Frontal cortex (tissue), 4 donors: ENCODE measurements at places on chromosomes 16 and 17.
A peak's percentile ranks its signal among the peaks of the same experiment; 100 is the strongest.

DNA sequence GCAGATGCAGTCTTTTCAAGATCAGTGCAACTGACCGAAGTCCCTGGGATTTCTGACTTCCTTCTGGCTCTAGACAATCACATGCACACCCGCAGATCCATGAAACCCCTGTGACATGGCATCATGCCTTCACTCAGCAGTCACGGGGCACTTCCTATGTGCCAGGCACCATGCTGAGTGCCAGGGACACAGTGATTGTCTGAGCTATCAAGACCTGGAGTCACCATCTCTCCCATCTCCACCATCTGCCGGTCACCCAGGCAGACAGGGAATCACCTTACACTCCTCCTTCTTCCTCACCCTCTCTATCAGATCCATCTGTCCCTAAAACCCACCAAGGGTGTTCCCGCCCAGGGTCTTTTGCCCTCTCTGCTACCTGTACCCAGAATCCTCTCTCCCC lies 5.3 kb downstream of the BEAN1 start:
- DNase-seq = no peak

- DNase-seq = no peak
Observed at GRCh38 chr16:22816475-22816874, 2.5 kb downstream of the HS3ST2 start.

GRCh38 chr16:56048425-56049105 lies 142.7 kb upstream of the GNAO1 start:
- no peak for DNase-seq

GRCh38 chr16:68065716-68066305 lies 19.4 kb upstream of the NFATC3 start:
- DNase-seq = no peak

GRCh38 chr17:4940555-4941318 lies 669 bp downstream of the RNF167 start:
- DNase-seq = peak; percentile 90

GRCh38 chr17:37816950-37817349 lies 72.1 kb upstream of the HNF1B start:
- no peak for DNase-seq

GRCh38 chr16:66862023-66862520 lies 17.9 kb downstream of the CA7 start:
- DNase-seq = no peak

DNA sequence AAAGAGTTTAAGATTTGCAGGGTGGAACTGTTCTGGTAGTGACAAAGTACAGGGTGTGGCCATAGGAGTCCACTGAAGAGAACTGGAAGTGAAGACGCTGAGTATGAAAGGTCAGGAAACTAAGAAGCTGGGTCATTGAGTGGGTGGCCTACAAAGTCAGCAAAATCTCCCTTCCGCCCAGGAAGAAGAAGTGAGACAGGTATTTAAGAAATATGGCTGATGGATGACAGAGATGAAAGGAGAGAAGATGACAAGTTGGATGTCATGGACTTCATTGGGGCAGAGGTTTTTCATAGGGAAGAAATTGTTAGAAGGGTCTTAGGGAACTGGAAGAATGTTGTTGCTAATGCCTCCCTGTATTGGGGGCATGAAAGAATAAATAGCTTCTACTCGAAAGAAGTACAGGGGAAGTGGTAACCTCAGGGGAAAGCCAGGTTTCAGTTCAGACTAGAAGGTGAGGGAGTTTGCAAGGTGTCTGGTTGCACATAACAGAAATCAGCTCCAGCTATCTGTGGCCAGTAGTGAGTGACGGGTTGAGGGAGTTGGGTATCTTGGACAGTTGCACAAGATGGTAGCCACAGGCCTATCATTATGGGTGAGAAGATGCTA lies 33.6 kb upstream of the MED13 start:
- no peak for DNase-seq

DNA sequence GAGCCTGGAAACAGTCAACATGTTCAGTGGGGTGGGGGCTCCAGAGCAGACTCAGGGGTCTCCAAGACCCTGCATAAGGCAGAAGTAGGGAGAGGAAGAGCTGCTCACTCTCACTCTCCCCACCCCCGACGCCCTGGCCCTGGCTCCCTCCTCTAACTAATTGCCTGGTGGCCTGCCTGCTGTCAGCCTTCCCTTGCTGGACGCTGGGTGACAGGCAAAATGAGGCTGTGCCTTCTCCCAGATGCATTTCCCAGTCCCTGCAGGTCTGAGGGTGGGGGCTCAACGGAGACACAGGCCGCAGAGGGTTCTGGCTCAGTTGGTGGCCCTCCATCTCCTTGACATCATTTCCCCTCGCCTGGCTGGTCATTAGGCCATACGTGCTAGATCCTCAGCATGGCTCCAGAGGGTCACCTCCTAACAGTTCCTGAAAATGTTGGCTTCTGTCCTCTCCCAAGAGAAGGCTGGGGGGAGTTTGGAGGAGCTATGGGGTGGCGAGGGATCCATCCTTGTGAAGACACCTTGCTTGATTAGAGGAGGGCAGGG lies 1.4 kb downstream of the FMNL1 start:
- peak; percentile 20 for DNase-seq

DNA sequence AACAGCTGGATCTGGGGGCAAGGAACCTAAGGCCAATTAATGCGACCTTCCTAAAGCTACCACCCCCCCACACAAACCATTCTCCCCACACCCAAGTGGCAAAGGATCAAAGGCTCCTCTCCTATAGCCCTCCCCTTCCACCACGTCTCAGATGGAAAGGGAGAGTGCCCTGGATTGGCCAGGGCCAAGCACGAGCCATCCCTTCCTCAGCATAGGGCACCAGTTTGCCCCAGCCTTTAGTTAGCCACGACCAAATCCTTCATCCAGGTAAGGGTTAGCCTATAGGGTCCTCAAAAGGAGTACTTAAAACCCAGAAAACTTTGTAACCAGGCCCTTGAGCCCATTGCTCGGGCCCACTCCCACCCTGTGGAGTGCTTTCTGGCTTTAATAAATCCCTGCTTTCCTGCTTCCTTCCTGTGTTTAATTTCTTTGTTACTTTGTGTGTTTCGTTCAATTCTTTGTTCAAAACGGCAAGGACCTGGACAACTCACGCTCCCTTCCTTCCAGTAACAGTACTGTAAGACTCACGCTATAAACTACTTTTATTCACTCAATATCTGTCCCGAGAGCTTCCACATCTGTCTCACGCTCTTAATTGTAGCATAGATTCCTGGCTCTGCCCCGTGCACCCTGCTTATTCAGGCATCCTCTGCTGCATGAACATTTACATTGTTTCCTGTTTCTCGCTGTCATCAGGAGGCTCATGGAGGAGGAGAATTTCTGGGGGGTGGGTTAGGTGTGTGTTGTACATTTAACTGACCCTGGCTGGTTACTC lies 62.3 kb downstream of the TNFRSF13B start:
- DNase-seq = no peak

DNA sequence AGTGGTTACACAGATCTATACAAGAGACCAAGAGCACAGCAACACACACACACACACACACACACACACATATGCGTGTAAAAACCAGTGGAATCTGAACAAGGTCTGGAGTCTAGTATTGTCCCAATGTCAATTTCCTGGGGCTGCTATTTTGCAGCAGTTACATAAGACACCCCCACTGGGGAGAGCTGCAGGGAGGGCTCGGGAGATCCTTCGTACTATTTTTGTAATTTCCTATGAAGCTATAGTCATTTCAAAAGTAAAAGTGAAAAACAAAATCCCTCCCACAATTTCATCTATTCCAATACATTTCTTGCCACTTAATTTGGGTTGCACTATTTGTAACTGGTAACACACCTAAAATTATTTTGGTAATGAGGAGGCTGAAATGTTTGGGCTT lies 68.5 kb downstream of the C16orf95 start:
- no peak for DNase-seq

- no peak for DNase-seq
Observed at GRCh38 chr17:50836826-50837225, 1.4 kb downstream of the WFIKKN2 start.

DNA sequence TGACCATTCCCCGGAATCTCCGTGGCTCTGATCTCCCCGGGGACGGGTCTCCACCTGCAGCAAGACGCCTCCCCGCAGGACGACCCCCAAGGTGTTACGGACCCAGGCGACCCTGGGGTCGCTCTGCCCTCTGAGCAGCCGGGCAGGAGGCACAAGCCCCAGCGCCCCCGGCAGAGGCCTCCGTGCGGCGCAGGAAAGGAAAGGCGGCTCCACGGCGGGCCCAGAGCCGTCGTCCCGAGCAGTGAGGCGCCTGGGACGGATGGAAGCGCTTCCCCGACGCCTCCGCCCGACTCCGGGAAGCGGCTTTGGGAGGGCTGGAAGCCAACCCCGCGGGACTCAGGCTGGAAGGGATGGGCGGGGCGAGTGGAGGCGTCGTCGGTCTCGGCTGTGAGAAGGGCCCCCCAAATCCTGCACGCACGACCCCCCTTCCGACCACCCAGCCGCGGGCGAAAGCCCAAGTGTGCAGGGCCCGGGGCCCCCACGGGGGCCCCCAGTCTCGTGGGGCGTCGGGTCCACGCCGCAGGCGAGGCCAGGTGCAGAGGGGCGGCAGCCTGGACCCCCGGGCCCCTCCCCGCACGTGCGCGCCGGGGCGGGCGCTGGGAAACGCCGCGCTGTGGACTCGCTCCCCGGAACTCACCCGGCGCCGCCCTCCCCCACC lies 32.7 kb upstream of the RPH3AL start:
- DNase-seq = peak; percentile 61

DNA sequence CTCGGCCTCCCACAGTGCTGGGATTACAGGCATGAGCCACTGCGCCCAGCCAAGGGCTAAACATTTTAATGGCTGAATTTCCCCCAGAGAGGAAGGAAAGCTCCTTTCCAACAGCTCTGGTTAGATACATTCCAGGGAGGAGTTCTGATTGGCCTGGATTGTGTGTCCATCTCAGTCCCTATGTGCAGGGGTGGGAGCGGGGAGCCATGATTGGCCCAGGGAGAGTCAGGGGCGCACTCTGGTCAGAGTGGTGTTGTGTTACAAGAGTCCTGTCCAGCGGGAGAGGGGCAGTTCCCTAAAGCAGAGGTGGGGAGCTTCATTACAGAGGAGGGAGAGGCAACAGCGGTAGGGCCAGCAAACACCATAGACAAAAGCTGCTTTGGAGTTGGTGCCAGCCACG lies 75.0 kb downstream of the RAP1GAP2 start:
- no peak for DNase-seq

DNA sequence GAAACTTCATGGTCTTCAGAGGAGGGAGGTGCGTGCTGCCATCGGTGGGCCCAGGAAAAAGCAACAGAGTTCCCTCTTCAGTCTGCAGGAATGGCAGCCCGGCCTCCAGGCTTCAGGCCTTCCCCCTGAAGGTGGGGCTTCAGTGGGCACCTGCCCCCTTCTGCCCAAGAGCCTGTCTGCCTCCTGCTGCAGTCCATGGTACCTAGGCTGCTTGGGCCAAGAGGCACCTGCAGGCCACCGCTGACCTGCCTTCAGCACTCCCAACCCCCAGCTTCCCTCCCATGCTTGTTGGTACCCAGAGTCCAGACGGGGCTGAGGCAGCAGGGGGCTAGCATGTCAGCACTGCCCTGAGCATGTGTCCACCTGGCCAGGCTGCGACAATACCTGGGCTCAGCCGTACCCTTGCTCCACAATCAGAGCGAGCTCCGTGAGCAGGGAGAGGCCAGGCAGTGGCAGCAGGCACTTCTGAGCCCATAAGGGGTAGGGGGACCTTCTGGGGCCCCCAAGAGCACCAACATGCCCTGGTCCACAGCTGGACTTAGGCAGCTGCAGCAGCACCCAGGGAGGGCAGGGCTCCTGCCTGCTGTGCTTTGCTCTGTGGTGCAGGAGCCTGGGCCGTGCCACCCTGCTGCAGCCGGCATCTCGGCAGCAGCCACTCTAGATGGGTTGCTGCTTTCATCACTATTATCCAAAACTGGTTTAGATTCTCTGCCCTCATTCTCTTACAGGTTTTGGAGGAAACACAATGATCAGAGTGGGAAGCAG lies 77.2 kb upstream of the AKTIP start:
- no peak for DNase-seq

DNA sequence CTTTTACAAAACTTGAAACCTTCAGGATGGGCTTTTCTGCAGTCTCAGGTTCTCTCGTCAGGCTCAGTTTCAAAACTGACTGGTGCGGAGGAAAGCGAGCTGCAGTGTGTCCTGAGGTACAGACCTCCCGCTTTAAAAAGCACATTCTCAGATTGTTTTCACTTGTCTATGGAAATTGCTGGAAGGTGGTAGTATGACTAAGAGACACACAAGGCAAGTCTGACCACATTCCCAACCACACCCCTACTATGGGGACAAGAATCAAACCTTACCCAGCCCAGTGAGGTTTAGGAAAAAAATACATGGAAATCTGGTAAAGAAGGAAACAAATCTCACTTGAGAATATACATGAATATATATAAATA lies 18.2 kb downstream of the SRP68 start:
- no peak for DNase-seq

GRCh38 chr17:57259306-57259705 lies 3.0 kb downstream of the MSI2 start:
- DNase-seq = no peak

- no peak for DNase-seq
Observed at GRCh38 chr16:85153046-85153445, 40.8 kb upstream of the CIBAR2 start.

DNA sequence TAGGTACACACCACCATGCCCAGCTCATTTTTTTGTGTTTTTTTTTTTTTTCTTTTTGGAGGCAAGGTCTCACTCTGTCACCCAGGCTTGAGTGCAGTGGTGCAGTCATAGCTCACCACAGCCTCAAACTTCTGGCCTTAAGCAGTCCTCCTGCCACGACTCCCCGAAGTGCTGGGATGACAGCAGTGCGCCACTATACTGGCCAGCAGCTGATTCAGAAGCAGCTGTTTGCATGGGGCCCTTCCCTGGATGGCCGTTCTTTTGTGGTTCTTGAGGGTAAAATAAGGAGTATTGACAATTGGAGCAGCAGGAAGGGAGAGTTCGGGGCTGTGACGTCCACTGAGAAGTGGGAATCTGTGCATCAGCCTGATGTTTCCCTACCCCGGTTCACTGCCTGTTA lies 41.6 kb downstream of the KIAA0513 start:
- no peak for DNase-seq

GRCh38 chr17:14297161-14297851 lies 3.6 kb upstream of the HS3ST3B1 start:
- no peak for DNase-seq

DNA sequence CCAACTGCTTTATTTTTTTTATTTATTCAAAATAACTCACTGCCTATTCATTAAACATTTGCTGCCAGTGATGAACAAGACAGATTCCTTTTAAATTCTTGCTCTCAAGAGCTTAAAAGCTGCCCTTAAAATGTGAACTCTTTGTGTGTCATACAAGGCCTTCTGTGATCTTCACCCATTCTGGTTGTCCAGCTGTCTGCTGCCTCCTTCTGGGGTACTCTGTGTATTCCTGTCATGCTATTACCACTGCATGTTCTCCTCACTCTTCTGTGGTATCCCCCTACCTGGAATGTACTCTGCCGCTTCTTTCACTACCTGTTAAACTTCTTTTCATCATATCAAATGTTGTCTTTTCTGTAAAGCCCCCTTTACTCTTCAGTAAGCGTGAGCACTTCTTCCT lies 165.8 kb downstream of the CHD9 start:
- no peak for DNase-seq

GRCh38 chr17:38711792-38712571 lies 6.9 kb downstream of the MLLT6 start:
- no peak for DNase-seq

DNA sequence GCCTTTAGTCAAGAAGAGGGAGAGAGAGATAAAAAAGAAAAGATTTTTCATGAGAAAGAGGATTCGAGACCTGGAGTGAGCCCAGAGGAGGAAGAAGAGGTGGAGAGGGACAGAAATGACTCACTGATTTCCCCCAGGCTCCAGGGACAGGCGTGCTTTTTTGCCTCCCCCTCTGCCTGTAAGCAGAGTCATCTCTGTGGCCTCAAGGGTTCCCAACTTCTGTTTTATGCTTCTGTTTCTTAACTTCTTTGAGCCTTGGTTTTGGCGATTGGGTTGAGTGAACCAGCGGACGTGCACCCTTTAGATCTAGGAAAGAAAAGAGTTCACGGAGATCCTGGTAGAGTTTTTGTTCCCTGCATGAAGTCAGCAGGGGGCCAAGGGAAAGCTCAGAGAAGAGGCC lies 147.9 kb upstream of the NOL11 start:
- DNase-seq = no peak
